ENCODE measurements at places on chromosomes 2 and 18.

DNA sequence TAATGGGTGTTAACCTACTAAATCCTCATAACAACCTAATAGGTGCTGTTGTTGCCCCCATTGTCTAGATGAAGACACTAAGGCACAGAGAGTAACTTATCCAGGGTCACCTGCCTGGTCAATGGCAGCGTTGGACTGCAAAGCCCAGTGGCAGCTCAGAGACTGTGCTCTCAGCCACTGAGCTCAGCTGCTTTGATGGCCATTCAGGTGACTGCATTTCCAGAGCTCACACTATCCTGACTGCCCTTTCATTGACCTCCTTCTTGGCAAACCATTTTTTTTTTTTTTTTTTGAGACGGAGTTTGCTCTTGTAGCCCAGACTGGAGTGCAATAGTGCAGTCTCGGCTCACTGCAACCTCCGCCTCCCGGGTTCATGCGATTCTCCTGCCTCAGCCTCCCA lies 115.2 kb downstream of the MAPK4 start:
- no peak for ATAC-seq

DNA sequence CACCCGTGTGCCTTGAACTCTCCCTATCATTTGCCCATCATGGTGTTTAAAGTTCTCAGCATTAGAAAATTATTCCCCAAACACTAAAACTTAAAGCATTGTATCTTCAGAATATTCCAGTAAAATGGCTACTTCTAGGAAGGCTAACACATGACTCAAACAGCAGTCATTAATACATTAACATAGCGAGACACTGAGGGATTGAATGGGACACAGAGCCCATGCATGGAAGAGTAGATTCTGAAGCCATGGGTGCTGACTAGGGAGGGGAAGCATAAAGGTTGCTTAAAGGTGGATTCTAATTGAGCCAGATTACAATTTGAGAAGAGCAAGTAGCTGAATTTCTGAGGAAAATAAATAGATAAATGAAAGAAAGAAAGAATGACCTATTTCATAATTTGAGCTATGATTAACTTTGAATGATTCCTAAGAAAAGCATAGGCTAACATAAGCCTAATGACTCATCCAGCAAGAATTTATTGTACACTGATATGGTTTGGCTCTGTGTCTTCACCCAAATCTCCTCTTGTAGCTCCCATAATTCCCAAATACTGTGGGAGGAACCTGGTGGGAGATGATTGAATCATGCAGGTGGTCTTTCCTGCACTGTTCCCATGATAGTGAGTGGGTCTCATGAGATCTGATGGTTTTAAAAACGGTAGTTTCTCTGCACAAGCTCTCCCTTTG lies 79.8 kb upstream of the PIK3C3 start:
- ATAC-seq, result no peak

DNA sequence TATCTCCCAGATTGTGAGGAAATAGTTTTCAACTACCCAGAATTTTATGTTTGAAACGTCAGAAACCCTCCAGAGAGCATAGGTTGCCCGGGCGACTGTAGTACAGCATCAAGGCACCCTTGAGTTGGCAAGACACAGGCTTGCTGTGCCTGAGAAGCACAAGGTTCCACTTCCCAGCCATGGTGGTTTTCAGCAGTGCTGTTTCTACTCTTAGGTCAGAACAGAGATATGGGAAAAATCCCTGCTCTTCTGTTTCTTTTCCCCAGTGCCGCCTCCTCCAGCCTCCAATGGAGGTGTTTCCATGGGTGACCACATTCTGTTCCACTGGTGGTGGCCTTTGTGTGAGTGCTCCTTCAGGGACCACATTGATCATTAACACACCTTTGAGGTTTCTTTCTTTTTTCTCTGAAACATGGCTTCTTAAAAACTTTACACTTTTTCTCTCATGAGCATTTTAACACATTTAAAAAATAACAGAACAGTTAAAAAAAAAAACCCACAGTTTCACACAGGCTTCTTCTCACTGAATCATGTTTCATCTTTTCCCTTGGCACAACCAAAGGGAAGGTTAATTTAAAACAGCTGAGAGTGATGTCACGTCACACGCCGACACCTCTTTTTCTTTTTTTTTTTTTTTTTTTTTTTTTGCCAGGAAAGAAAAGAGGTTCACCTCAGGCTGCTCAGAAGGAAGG lies 229.3 kb upstream of the HDAC4 start:
- no peak for ATAC-seq

DNA sequence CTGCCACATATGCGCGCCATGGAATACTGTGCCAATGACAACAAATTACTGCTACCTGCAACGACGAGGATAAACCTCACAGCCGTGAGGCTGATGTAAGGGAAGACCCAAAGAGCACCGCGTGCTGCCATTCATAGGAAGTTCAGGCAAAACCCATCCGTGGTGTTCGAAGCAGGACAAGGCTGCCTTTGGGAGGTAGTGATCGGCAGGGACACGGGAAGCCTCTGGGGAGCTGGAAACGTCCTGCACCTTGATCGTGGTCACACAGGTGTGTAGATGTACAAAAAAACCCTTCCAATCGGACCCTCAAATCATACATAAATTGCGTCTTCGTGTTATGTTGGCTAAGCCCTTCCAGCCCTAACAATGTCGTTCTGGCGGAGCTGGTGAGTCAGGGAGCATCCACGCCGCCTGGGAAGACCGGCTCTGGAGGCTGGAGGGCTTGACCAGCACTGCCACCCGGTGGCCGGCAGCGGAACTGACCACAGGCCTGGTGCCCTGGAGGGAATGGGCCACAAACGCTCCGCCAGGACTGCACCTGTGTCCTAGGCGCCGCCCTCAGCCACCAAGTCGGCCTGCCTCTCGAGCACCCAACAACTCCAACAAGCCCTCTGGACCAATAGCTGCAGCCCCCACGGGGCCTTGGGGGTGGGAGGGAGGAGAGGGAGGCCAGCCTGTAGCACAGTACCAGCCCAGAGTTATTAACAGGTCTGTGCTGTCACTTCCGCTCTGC lies 4.1 kb upstream of the NEURL3 start:
- ATAC-seq, result peak; percentile 96

DNA sequence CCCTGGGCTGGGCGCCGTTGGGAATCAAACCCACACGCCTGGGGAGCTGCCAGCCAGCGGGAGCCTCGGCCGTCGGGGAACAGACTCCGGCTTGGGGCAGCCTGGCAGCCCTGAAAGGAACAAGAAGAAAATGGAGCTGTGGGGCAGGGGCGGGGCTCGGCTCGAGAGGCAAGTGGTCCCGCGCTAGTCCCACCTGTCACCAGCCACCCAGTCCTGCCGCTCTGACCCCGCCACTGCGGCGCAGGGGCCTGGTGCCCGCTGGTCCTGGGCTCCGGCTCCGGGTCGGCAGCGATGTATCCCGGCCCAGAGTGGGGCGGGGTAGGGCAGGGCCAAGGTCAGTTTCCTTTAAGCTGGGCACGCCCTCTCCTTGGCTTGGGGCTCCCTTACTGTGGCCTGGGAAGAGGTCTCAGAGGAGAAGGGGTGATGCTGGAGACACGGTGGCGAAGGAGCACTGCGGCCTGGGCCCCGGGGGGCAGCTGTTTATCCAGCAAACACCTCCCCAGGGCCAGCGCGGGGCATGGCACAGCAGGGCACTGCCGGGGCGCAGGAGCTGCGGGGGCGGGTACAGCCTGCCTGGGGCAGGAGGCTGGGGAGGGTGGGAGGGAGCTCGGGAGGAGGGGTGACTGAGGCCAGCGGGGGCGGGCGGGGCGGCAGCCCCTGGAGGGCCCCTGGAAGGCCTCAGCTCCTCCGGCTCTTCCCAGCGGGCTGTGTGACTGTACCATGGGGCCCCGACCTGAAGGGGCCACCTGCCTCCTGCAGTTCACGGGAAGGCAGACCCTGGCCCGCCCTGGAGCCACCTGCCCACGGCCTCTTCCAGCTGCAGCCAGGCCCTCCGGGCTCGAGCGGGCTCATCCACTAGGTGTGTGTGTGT lies 15.6 kb downstream of the ODC1 start:
- peak; percentile 50 for ATAC-seq

DNA sequence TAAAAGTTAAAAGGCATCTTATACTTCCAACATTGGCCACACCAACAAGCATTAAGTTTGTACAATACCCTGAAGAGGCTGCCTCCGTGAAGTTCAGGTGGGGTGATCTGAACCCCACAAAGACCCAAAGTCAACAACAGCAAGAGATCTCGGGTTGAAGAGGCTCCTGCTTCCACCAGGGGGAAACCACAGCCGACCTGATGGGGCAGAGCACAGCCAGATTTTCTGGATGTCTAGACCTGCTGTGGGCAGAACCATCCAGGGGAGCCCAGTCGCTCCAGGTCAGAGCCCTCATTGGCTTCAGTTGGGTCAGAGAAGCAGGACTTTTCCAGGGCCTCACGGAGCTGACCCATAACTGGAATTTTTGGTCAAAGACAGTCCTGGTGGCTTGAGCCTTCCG lies 66.5 kb upstream of the ACKR3 start:
- ATAC-seq, result no peak

DNA sequence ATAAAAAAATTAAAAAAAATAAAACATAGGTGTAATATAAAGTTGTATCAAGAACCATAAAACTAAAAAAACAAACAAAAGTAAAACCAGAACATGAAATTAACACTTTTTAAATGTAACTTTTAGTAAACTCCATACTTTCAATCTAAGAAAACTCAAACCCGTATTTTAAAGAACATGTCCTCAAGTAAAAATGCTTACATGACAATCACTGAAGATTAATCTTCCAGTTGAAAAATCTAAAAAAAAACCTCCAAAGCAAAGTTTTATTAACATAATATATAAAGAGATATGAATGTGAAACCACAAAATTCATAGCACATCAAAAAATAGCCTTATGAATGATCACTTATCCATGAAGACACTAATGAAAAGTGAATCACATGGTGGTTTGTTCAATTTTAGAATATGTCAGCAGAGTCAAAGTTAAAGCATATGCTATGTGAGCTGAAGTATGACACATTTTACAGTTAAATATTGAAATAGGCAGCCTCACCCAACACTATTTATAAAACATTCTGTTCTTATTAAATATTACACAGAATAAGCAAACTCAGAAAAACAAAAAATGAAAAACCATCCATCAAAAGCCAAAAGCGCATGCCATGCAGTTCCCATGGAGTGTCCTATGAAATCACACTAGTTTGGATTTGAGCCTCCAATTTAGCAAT lies 23.1 kb upstream of the CHAC2 start:
- no peak for ATAC-seq

DNA sequence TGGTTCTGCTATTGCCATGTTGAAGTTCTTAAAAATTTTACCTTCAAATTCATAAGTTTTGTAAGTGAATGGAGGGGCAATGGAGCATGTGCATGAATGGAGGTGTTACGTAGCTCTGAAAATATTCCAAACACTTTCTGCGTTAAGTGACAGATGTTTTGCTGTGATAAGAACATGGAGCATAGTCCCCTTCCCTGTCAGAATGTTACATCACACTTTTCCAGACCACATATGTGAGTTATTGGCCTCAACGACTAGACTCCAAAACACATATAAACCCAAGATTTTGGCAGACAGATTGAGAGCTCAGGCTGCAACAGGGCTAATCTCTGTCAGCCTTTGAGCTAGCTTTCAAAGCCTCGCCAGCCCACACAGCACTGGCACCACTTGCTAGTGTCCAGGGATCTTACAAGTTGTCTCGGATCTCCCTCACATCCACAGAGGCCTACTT lies 27.2 kb upstream of the MFSD6 start:
- ATAC-seq, result no peak

DNA sequence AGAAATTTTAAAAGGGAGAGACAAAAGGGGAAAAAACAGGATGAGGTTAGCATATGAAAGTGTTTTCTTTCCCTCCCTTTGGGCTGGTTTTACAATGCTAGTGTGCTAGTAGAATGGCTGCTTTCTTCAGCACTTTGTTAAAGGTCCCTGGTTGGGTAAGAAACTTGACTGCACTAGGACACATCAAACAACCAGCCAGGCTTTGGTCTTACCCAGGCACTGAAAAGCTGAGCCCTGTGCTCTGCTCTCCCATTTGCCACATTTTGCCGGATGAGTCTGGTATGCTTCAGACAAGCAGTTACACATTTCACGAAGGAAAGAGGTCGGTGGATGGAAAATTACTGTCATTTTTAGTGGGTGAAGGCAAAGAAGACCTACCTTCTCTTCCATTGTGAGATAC lies 242.0 kb downstream of the DPP10 start:
- ATAC-seq, result no peak

- ATAC-seq, result no peak
Measured at GRCh38 chr2:96225016-96225533, 16.4 kb upstream of the STARD7 start.

- ATAC-seq, result no peak
Measured at GRCh38 chr2:158955842-158956365, 12.5 kb upstream of the TANC1 start.

GRCh38 chr2:227301523-227301922 lies 23.5 kb upstream of the MFF start:
- no peak for ATAC-seq

- ATAC-seq, result no peak
Measured at GRCh38 chr18:62106271-62106670, 80.6 kb downstream of the PIGN start.

DNA sequence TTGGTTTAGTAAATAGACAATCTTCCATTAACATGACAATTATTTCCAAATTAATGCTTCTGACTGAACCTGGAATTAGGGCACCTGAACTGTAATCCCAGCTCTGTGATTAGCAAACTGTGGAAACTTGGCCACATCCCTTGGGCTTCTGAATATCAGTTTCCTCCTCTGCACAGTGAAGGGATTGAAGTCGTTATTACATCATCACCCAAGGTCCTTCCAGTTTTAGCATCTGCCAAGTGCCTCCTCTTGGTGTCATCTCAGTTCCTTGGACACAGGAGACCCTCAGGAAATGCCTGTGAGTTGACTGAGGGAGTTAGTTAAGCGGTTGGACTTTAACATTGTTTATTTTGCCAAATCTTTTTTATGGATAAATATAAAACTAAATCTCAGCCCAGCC lies 64.8 kb downstream of the MOGAT1 start:
- ATAC-seq, result no peak

DNA sequence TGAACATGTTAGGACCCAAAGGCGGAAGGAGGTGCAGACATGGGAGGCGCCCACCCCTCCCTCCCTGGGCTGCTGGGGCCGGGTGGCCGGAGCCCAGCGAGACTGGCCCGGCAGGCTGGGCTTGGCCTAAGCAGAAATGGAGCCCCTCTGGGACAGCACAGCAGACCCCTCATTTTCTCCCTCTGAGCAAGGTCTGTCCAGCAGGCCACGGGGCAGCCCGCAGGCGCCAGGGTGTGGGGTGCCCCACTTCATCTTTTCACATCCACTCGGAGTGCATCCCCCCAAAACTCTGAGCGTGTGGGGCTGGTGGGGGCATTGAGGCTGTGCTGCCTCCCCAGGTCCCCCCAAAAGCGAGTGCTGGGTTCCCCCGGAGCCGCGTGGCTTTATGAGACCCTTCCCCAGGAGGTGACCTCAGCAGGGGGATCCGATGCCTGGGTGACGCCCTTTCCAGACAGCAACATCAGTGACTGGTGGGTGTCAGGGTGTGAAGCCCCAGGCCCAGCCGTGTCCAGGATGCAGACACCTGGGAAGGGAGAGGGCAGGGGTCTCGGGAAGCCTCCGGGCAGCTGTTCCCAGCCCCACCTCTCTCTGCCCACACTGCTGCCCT lies 36.7 kb upstream of the GPC1 start:
- ATAC-seq, result no peak

- no peak for ATAC-seq
Measured at GRCh38 chr18:6382963-6383362, 31.7 kb downstream of the L3MBTL4 start.

- ATAC-seq, result no peak
Measured at GRCh38 chr2:86052676-86053075, 53.0 kb downstream of the POLR1A start.

Measured in motor neuron (in vitro differentiated cells).